ENCODE measurements at places on chromosomes 6 and 20.

- H3K27me3 ChIP-seq: peaks cover 10% of the 10 kb centered on the region
- no peaks in the 10 kb centered on the region for H3K36me3 ChIP-seq
- H3K4me1 ChIP-seq: peaks cover 5% of the 10 kb centered on the region
Measured at GRCh38 chr6:34569361-34569973, 13.3 kb upstream of the SPDEF start.

DNA sequence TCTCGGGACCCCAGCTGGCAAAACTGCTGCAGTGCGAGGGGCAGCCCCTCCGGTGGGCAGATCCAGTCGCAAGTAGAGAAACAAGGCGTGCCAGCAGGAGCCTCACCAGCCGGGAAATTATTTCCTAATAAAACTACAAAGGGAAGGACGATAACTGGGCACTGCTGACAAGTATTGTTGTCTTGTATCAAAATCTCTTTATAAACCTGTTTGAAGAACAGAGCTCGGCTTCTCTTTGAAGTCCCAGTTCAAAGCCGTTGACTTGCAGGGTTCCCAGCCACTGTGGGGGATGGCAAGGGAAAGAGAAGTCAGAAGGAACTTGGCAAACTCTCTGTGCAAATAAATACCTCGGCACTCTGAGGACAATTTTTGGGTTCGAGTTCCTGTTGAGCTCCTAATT, 504.5 kb downstream of the CD83 start:
- peaks cover 13% of the 10 kb centered on the region for H3K27me3 ChIP-seq
- no peak for DNase-seq
- H3K4me3 ChIP-seq: no peak overlapping the region
- no peaks in the 10 kb centered on the region for H3K36me3 ChIP-seq
- peaks cover 18% of the 10 kb centered on the region for H3K4me1 ChIP-seq

GRCh38 chr6:32436995-32437836, 2.5 kb upstream of the HLA-DRA start:
- no peak for DNase-seq
- no peak overlapping the region for H3K4me3 ChIP-seq
- no peaks in the 10 kb centered on the region for H3K36me3 ChIP-seq

DNA sequence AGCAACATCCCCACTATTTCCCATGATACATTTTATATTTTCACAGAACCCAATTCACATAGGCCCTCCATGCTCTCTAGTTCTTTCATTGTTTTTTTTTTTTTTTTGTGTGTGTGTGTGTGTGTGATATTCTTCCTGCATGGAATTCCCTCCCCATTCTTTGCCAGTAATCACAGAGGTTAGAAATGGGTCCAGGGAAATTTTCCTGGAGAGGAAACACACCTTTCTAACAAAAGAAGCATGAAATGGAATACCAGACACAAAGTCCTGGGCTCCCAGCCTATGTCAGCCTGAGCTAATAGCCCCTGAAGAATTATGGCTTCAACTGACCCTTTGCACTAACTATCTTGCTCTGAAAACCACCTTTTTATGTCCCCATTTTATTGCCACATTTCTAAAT, 194.2 kb upstream of the NT5E start:
- H3K27me3 ChIP-seq: no peaks in the 10 kb centered on the region
- no peak overlapping the region for H3K27ac ChIP-seq
- H3K4me3 ChIP-seq: no peak overlapping the region
- H3K4me1 ChIP-seq: no peaks in the 10 kb centered on the region
- no peaks in the 10 kb centered on the region for H3K36me3 ChIP-seq

- no peaks in the 10 kb centered on the region for H3K36me3 ChIP-seq
- H3K4me3 ChIP-seq: no peak overlapping the region
- H3K4me1 ChIP-seq: peaks cover 3% of the 10 kb centered on the region
- H3K27me3 ChIP-seq: no peaks in the 10 kb centered on the region
- no peak overlapping the region for H3K27ac ChIP-seq
Measured at GRCh38 chr6:149046822-149047246, 270.7 kb upstream of the TAB2 start.

DNA sequence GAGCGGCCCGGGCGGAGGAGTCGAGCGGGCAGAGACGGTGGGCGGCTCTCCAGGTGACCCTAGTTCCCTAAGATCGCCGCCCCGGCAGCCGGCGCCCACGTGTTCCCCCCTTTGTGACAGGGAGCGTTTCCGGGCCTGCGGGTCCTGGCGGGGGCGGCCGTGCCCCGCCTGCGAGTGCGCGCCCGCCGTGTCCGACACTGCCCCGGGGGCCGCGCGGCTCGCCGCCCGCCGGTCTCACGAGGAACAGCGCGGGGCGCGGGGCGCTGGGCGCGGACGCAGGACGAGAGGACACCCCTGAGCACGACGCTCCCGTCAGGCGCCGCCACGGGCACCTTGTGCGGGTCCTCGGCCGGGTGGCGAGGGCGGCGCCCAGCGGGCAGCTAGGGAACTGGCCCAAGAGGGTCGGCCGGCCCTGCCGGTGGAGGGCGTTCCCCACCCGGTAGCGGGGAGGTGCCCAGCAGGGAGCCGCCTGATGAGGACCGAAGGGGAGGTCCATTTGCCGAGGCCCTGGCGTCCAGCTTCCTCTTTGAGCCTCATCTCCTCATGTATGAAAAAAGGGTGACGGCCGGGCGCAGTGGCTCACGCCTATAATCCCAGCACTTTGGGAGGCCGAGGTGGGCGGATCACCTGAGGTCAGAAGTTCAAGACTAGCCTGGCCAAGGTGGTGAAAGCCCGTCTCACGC, at the start of gene VARS1:
VARS1 (minus strand) TSS at position 137 of the 683 bp plus-strand sequence. CDS start 535 bp downstream, outside the sequence.
- DNase-seq: peak; percentile 91
- H3K36me3 ChIP-seq: peaks cover under 1% of the 10 kb centered on the region
- peak within 1 kb of the TSS; percentile 100 for H3K27ac ChIP-seq
- H3K4me1 ChIP-seq: peaks cover 18% of the 10 kb centered on the region
- H3K27me3 ChIP-seq: peaks cover 9% of the 10 kb centered on the region

DNA sequence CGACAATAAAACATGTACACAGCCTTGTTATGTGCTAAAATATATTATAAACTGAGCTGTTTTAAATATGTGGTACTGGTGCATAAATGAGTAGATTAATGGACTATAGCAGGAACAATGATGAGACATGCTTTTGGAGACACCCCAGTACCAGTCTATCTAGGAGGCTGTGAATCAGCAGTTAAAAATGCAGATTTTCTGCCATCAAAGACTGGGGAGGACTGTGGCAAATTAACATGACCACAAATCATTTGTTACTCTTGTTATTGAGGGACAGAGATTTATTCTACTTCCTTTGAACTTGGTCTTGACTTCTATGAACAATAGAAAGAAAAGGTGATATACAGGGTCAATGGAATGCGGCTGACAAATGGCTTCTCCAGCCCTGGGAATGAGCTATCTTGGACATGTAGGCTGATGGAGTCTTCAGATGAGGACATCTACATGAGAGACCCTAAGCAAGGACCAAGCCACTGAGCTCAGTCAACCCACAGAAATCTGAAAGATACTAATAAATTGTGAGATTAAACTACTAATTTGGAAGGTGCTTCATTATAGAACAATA, 551.7 kb upstream of the GJE1 start:
- H3K27ac ChIP-seq: no peak overlapping the region
- no peaks in the 10 kb centered on the region for H3K36me3 ChIP-seq
- no peaks in the 10 kb centered on the region for H3K27me3 ChIP-seq
- no peak for DNase-seq

GRCh38 chr6:38079537-38079936, 260.0 kb downstream of the ZFAND3 start:
- H3K27me3 ChIP-seq: no peaks in the 10 kb centered on the region
- H3K4me1 ChIP-seq: no peaks in the 10 kb centered on the region
- DNase-seq: no peak
- no peak overlapping the region for H3K27ac ChIP-seq

DNA sequence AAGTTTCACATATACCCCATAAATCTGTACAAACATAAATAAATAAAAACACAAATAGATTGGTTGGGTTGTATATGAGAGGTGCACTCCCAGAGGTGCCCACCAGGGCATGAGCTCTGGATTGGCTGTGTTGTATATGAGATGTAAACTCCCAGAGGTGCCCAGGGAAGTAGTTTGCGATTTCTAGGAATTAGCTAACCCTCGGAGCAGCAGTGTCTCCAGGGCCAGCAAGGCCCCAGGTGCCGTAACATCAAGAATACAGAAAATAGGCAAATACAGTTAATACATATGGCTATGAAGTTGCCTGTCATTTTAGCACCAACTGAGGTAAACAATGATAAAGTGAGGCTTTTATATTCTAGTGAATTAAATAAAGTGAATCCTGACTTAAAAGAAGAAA, 5.4 kb upstream of the GINM1 start:
- H3K4me3 ChIP-seq: no peak overlapping the region
- no peak overlapping the region for H3K27ac ChIP-seq
- DNase-seq: peak; percentile 42
- no peaks in the 10 kb centered on the region for H3K36me3 ChIP-seq
- H3K4me1 ChIP-seq: no peaks in the 10 kb centered on the region
- H3K27me3 ChIP-seq: peaks cover 8% of the 10 kb centered on the region

GRCh38 chr6:24980507-24981385, 45.0 kb upstream of the RIPOR2 start:
- no peak for DNase-seq
- H3K27me3 ChIP-seq: no peaks in the 10 kb centered on the region
- H3K27ac ChIP-seq: peak overlapping the region; percentile 62
- no peak overlapping the region for H3K4me3 ChIP-seq
- peaks cover 18% of the 10 kb centered on the region for H3K4me1 ChIP-seq
- no peaks in the 10 kb centered on the region for H3K36me3 ChIP-seq

DNA sequence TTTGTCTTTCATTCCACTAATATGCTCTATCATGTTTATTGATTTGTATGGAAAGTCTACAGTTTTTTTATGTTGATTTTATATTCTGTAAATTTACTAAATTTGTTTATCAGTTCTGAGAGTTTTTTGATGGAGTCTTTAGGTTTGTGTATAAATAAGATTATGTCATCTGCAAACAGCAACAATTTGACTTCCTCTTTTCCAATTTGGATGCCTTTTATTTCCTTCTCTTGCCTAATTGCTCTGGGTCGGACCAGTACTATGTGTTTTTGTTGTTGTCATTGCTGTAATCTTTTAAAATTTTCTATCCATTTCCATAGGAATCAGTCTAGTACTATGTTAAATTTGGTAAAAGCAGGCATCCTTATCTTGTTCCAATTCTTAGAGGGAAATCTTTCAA, 31.5 kb upstream of the POLR1H start:
- no peaks in the 10 kb centered on the region for H3K4me1 ChIP-seq
- no peaks in the 10 kb centered on the region for H3K36me3 ChIP-seq
- no peaks in the 10 kb centered on the region for H3K27me3 ChIP-seq
- H3K4me3 ChIP-seq: no peak overlapping the region

DNA sequence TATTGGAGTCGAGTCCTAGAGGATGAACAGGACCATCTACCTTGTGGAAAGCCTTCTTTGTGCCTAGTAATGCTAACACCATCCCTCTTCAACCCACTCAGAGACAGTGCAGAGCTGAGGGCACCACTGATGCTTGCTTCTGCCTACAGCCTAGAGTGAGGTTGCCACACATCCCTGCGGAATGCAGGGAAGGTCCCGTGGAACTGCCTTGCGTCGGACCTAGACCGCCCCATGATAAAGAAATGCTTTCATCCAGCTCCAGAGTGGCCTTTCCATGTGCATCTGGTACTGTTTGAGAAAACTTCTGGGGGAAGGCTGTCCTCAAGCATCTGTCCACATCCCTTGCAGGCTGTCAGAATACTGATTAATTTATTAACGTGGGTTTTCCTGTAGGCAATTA, 168.4 kb downstream of the PHACTR1 start:
- no peak overlapping the region for H3K27ac ChIP-seq
- no peak for DNase-seq
- no peak overlapping the region for H3K4me3 ChIP-seq
- H3K4me1 ChIP-seq: peaks cover 3% of the 10 kb centered on the region
- H3K27me3 ChIP-seq: peaks cover 8% of the 10 kb centered on the region
- no peaks in the 10 kb centered on the region for H3K36me3 ChIP-seq

- peaks cover 1% of the 10 kb centered on the region for H3K27me3 ChIP-seq
- no peak for DNase-seq
- H3K4me1 ChIP-seq: peaks cover 10% of the 10 kb centered on the region
- no peaks in the 10 kb centered on the region for H3K36me3 ChIP-seq
Measured at GRCh38 chr6:134632024-134632423, 314.1 kb upstream of the SGK1 start.

DNA sequence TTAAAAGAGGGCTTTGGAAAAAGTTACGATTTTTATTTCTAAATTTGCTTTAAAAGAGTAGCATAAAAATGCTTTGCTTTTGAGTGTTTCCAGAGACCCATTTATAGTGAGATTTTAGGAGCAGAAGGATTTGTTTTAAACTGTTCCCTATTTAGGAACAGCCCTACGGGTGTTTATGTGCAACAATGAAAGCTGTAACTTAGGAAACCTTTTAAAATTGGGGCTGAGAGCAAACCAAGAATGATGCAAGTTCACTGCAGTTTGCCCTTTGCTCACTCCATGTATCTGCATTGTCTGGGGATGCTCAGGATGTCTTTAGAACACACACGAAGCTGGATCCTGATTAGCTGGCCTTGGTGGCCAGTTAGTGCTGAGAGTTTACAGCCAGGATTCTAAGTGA, 40.9 kb downstream of the GHRH start:
- peaks cover 5% of the 10 kb centered on the region for H3K36me3 ChIP-seq
- no peaks in the 10 kb centered on the region for H3K27me3 ChIP-seq
- H3K4me3 ChIP-seq: peak overlapping the region; percentile 52
- H3K27ac ChIP-seq: peak overlapping the region; percentile 59
- peaks cover 9% of the 10 kb centered on the region for H3K4me1 ChIP-seq

DNA sequence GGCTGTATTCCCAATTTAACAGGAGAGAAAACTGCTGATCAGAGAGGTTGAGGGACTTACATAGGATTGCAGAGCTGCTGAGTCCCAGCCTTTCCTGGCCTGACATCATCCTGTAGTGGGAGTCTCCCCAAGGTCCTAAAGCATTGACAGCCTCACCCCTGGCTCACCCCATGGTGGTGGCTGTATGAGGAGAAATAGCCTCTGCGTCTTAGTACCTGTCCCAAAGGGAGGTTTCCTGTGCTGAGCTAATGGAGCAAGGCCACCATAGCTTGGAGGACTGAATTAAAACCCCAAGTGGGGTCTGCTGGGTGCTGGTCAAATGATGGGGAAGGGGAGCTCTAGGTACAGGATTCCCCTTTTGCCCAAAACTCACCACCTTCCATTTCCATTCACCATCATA, 525.1 kb downstream of the CDH26 start:
- no peak for DNase-seq
- peaks cover 8% of the 10 kb centered on the region for H3K4me1 ChIP-seq

DNA sequence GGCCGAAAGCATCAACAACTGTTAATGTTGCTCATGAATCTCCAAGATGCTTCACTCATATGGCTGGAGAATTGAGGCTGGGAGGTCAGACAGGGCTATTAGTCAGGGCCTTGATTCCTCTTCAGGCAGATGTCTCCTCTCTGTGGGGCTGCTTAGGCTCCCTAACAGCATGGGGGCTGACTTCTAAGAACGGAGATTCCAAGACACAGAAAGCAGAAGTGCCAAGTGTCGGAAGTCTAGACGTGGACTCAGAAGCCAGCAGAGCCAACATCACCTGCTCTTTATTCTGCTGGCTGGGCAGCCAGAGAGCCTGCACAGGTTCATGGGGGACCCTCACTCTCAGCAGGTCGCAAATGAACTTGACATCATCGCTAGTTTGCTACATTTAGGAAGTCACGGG, 279.8 kb downstream of the CDH26 start:
- no peak overlapping the region for H3K4me3 ChIP-seq
- no peak overlapping the region for H3K27ac ChIP-seq
- no peaks in the 10 kb centered on the region for H3K36me3 ChIP-seq
- H3K27me3 ChIP-seq: peaks cover 3% of the 10 kb centered on the region
- no peak for DNase-seq

GRCh38 chr6:96862560-96862959, 25.3 kb upstream of the GPR63 start:
- H3K36me3 ChIP-seq: peaks cover 8% of the 10 kb centered on the region
- no peak overlapping the region for H3K27ac ChIP-seq
- H3K27me3 ChIP-seq: peaks cover 2% of the 10 kb centered on the region
- peaks cover 8% of the 10 kb centered on the region for H3K4me1 ChIP-seq

Measured in glutamatergic neuron (in vitro differentiated cells).